LHCN-M2 (cell line): ENCODE measurements at places on chromosomes 3 and 15.

- peak; percentile 49 for DNase-seq
These were observed 57.8 kb downstream of the BLM start for GRCh38 chr15:90774731-90775514.

DNA sequence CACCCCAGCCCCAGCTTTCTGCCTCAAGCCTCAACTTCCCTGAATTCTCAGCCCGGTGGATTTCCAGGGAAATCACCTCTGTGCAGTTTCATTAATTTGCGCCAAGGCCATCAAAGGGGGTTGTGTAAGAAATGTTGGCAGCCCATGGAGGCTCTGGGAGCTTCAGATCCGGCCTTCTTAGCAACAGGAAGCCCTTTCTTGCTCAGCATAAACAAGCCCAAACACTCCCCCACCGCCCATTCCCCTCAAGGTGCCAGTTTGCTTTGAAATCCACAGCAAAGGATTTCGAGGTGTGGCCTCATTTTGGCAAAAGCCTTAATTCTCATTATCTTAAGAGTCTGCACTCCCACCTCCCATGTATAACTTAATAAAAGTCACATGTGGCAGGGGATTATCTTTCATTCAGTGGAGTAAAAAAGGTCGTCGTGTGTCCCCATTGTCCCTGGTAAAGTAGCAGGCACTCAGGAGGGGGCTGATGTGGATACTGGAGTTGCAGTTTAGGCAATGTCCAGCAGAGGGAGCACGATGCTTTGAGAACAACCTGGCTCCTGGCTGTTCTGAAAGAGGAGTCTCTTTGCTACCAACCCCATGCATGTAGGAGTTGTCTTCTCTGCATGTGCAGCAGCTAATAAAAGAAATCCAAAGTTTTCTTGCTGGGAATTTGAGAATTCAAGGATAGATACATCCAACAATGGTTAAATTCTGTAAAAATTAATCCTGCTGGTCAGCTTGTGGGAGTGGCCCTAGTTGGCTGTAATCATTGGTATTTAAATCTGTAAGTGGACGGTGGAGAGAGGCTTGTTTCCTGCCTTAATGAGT, 39.5 kb downstream of the EBLN2 start:
- peak; percentile 63 for DNase-seq

GRCh38 chr3:44065311-44066094, 176.2 kb upstream of the TOPAZ1 start:
- DNase-seq, result peak; percentile 77

DNA sequence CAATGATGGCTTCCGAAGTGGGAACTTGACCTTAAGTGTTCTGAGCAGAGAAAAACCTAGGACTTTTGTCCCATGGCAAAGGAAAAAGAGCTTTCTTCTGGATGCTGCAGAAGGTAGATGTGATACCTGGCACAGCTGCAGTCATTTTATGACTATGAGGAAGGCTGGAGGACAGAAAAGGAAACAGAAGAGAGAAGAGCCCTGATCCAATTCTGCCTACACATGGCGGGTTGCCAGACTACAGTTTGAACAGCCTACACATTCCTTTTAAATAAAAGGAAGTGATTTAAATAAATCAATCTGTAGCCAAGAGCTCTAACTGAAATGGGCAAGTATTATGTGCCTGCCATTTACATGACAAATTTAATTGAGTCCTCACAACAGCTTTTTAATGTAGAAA, 43.6 kb upstream of the CHRNB4 start:
- DNase-seq, result no peak

GRCh38 chr15:99717161-99718009, 15.9 kb downstream of the LYSMD4 start:
- DNase-seq, result no peak

DNA sequence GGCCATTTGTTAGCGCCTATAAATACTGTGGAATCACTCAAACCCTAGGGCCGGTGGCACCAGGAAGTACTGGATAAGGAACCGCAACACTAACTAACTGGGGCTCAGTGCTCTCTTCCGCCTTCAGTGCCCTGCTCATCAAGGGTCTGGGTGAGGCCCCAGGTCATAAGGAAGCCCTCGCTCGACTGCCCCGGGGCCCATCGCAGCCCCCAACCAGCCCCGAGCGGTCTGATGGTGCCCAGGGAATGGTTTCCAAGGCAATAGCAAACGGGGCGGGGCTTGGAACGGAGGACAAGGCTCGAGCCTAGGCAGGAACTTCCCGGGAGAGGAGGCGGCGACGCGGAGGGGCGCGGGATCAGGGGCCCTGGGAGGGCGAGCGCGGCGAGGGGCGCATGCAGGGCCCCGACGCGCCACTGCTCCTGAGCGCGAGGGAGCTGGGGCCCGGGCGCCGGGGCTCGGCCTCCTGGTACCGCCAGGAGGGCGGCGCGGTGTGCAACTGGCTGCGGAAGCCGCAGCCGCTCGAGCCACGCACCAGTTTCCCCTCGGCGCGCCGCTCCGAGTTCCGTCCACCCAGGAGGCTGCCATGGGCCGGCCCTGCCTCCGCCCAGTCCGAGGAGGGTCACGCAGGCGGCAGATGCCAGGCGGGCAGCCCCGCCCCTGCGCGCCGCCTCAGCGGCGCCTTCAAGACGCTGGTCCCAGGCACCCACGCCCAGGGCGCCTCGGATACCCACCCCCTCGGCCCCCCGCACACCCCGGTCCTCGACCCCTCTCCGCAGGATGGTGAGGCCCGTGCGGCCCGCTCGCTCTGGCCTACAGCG, at the start of gene TTLL3:
TTLL3 (plus strand) TSS at position 648 of the 818 bp plus-strand sequence. CDS start 400 bp downstream, outside the sequence.
- peak; percentile 60 for DNase-seq

- no peak for DNase-seq
These were observed 12.6 kb downstream of the CEP152 start for GRCh38 chr15:48798319-48798718.

GRCh38 chr15:27218426-27218825, 247.4 kb downstream of the GABRG3 start:
- DNase-seq, result no peak

- no peak for DNase-seq
These were observed 40.8 kb downstream of the CMSS1 start for GRCh38 chr3:99858469-99858868.

DNA sequence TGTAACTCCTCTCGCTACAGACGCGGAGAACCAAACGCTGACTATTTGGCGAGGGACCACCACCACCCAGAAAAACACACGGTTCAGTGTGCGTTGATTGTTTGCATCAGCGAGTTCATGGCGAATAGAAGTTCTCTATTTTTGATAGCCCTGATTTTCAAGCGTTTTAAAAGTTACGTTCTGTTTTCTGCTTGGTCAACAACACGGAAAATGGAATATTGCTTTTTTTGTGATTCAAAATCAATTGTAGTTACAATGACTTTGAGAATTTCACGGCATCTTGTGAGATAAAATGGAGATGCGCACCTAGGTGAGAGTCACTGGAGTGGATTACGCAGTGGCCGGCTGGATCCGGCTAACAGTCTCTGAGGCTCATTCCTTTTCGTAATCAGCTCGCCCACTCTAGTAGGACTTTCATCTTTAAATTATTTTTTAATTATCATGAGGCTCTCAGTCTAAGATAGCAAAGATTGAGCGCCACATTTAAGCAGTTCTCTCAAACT, 54.8 kb downstream of the CCDC54 start:
- DNase-seq, result no peak
